Activated CD4-positive, alpha-beta T cell treated with anti-CD3 and anti-CD28 coated beads, Interleukin-2, amount 10 ng/mL, durations not matched to agents 24 days and 14 days (primary cell): ENCODE measurements at places on chromosomes 2 and 18.

DNA sequence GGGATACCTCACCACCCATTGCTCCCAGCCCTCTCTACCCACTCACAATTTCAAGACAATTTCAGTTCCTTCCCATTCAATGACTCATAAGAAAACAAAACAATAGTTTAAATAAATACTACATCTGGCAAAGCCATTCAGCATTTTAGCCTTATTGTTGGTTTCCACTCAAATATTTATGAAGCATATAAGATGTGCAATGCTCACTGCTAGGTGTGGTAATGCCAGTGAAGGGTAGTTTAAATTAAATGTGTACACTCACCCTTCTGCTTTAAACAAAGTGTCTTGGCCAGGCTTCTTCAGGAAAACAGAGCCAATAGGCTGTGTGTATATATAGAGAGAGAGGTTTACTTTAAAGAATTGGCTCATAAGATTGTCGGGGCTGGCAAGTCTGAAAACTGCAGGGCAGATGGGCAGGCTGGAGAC is 37.0 kb downstream of the INO80C start:
- DNase-seq: no peak

- DNase-seq: no peak
These were observed 37.4 kb downstream of the EPAS1 start for GRCh38 chr2:46334389-46335271.

GRCh38 chr2:128306081-128306930 is 12.4 kb downstream of the HS6ST1 start:
- DNase-seq: no peak

GRCh38 chr2:86047575-86048382 is 57.9 kb downstream of the POLR1A start:
- no peak for DNase-seq

DNA sequence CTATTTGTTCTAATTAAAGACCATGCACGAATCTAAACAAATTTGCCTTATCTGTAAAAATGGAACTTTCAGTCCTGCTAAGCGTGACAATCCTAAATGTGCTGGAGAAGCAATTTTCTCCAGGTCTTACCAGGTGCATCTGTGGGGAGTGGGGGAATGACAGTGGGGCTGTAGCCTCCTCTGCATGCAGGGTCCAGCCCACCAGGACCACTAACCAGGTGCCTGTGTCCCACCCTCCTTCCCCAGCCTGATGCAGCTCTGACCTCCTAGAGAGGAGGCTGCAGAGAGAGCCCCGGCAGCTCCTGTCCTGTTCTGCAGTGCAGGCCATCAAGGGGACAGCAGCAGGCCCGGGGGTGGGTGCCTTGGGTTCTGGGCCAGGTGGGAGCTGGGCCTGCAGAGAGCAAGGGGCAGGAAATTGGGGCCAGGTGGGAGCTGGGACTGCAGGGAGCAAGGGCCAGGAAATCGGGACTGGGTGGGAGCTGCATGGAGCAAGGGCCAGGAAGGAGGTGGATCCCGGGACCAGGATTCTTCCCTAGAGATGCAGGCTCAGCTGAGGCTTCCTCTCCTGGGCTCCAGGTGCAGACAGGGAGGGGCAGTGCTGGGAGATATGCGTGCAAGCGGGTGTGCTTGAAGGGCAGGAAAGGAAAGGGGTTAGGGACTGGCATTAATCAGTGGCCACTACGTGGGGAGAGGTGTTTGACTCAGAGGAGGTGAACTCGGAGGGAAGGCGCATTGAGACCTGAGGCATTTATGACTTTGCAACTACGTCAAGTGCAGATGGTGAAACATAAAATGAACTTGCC is 185.3 kb downstream of the ANKRD30B start:
- DNase-seq: no peak

DNA sequence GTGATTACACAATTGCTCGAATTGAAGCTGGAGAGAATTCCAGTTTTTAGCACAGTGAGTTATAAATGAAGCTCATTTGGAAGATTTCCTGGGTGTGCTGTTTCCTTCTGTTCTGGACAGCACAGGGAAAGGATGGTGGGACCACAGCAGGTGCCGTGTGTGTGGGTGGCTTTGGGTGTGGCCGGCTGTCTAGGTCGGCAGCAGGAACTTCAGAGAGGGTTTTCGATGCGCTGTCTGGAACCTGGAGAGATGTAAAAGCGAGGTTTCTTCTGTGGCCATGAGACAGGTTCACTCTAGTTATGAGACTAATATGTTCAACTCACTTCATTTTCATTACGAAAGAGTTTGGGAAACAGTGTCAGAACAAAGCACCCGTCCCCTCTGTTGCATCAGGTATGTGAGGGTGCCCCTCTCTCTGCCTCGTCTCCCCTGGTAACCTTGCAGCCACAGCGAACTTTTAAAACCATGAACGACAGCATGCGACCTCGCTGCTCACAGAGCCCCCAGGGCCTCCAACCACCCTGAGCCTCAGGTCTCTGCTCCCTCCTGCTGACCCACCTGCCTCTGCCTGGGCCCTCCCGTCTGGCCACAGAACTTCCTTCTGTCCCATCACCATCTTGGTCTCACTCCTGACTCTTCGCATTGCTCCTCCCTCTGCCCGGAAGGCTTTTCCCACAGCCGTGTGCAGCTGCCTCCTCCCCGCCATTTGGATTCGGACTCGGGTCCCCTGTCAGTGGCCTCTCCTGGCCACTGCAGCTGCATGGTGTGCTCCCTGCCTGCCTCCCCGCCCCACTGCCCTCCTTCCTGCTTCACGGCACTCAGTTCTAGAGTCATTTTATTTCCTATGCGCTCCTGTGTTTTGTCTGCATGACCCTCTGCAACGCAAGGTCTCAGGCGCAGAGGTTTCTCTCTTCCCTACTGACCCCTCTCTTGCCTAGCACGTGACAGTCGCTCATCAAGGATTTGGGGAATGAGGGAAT is 151.2 kb downstream of the NDUFA10 start:
- no peak for DNase-seq

DNA sequence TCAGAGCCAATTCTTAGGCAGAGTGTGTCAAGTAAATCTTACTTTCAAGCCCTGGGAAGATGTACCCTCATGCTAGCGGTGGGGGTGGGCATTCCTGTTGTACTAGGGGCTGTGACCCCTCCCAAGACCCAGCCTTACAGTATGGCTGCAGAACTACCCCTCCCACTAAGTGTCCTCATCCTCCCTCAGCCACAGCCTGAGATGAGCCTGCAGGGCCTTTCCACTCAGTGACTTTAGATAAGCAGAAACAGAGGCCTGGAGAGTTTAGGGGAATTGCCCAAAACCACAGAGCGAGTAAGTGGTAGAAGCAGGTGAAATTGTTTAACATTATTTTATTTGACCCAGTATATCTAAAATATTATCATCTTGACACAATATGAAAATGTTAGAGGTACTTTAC is 36.6 kb downstream of the TTC32 start:
- no peak for DNase-seq

DNA sequence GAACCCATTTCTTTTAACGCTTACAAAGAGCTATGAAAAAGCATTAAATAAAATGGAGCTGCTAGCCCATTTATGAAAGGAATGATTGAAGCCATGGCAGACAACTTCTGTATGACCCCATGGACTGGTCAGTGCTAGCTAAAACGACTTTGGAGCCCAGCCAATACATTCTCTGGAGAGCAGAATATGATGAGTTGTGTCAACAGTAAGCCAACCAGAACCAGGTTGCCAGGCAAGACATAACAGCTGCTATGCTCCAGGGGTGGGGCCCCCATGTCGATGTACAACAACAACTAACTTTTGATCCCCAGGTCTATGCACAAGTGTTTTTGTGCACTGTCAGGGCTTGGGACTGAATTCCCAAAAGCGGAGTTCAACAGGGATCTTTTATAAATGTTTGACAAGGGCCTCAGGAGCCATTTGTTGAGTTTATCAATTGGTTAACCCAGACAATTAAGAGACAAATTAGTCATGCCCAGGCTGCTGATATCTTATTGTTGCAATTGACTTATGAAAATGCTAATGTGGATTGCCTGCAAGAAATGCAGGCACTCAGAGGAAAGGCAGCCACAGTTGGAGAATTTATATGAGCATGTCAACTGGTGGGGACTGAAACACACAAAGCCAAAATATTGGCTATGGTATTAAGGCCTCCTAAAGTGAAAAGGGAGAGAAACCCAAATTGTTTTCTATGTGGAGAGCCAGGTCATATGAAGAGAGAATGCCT is 64.6 kb upstream of the MYO3B start:
- DNase-seq: peak; percentile 26

- no peak for DNase-seq
These were observed 38.2 kb upstream of the CYP1B1 start for GRCh38 chr2:38113981-38114708.

GRCh38 chr2:24297663-24298062 is 62.7 kb downstream of the ITSN2 start:
- DNase-seq: peak; percentile 18

- DNase-seq: no peak
These were observed 174.3 kb downstream of the FAM210A start for GRCh38 chr18:13551841-13552733.

GRCh38 chr2:117785740-117786139 is 28.8 kb upstream of the DDX18 start:
- DNase-seq: peak; percentile 75

DNA sequence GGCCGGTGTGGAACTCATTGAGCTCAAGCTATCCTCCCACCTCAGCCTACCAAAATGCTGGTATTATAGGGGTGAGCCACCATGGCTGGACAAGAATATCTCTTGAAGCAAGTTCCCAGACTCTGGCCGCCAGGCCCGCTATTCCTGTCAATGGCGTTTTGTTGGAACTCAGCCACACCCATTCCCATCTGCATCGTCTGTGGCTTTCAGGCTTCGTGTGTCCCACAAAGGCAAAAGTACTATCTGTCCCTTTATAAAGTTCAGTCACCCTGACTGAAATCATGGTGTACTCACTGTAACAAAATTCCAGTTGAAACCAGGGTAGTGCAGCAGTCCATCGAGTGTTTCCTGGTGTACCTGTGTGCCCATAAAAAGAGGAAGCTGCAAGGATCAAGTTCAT is 96.7 kb downstream of the SH3BP4 start:
- DNase-seq: no peak

- DNase-seq: no peak
These were observed 172.9 kb upstream of the MYT1L start for GRCh38 chr2:2503864-2504418.

DNA sequence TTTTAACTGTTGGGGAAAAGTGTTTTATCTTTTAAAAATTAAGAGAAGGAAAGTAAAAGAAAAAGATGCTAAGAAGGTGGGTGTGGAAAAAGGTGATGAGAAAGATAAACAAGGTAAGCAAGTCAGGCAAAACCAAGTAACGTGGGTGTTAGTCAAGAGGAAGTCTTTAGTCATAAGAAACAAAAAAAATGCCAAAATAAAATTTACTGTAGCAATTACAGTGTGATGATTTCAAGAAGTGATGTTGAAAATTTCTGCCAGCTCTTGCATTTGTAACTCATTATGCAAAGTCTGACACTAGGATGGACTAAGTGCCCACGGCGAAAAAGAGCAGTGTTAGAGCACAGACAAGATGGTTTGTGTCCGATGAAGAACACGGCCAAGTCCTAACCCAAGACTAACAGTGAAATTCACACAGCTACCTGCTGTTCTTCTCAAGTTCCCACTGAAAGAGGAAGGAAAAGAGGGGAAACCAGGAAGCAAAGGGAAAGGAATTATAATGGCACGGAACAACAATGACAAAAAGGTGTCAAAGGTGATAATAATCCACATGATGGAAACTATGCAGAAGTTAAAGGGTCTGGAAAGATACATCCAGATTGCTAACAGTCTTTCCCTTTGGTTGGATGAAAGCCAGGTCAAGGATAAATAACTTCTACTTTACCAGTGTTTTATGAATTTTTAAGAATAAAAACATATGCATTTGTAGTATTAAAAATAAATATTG is 34.1 kb downstream of the NOL10 start:
- DNase-seq: no peak

DNA sequence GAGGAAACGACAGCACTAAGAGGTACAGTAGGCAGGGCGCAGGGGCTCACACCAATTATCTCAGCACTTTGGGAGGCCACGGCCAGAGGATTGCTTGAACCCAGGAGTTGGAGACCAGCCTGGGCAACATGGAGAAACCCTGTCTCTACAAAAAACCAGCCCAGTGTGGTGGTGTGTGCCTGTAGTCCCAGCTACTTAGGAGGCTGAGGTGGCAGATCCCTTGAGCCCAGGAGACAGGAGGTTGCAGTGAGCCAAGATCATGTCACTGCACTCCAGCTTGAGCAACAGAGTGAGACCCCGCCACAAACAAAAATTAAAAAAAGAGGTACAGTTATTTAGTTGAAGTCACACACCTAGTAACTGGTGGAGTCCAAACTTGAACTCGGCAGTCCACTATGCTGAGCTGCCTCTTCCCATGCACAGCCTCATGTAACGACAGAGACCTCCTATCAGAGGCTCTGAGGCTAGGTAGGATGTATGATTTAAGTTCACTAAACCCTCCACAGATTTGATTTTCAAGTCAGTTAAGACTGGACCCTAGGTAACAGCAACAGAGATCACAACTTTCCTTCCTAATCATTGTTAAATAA is 8.7 kb downstream of the STK17B start:
- peak; percentile 79 for DNase-seq

GRCh38 chr2:42781181-42781580 is 11.2 kb downstream of the HAAO start:
- DNase-seq: no peak

- no peak for DNase-seq
These were observed 18.7 kb downstream of the IL36B start for GRCh38 chr2:113034016-113034415.

DNA sequence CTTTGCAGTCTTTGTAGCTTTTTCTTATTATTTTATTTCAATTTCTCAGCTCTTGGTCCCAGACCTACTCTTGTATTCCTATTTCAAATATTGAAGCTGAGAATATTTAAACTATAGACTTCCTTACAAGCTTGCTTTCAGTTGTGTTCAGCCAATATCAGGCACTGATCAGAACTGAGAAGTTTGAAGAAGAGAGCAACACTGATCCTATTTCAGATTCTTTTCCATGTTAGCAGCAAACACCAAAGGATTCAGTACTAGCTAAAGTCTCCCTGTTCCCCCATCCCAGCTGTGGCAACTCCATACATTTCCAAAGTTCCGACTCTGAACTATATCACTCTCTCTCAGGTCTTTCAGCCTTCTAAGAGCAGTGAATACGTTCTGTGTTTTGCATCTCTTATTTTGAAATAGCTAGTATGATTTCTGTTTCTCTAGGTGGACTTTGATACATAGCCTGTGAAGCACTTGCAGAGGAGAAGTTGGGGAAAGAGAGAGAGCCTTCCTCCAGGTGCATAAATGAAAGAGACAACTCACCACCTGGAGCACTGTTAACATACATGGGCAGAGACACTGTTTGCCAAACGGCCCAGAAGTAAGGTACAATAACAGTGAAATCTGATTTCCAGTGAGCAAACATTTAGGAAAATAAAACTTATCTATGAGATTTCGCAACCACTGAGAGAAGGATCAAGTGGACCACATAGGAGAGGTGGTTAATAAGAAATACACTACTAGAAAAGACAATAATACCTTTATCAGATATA is 135.0 kb upstream of the ZNF804A start:
- no peak for DNase-seq

- DNase-seq: no peak
These were observed 223.0 kb downstream of the NBAS start for GRCh38 chr2:15337996-15338666.

- DNase-seq: no peak
These were observed 6.0 kb downstream of the SLC4A3 start for GRCh38 chr2:219633276-219634065.

GRCh38 chr2:65794994-65795393 is 362.6 kb upstream of the SPRED2 start:
- no peak for DNase-seq

- DNase-seq: no peak
These were observed 264.2 kb downstream of the SS18 start for GRCh38 chr18:25825979-25826776.

GRCh38 chr2:210128961-210129360 is 42.2 kb downstream of the KANSL1L start:
- DNase-seq: no peak

- DNase-seq: no peak
These were observed 164.5 kb downstream of the HAUS1 start for GRCh38 chr18:46268671-46269070.
